ENCODE measurements at places on chromosomes 1 and 21.

GRCh38 chr1:198278943-198279342, 122.1 kb downstream of the NEK7 start:
- no peak for DNase-seq

- no peak for DNase-seq
These were observed 5.5 kb upstream of the RNF2 start for GRCh38 chr1:185039726-185040407.

DNA sequence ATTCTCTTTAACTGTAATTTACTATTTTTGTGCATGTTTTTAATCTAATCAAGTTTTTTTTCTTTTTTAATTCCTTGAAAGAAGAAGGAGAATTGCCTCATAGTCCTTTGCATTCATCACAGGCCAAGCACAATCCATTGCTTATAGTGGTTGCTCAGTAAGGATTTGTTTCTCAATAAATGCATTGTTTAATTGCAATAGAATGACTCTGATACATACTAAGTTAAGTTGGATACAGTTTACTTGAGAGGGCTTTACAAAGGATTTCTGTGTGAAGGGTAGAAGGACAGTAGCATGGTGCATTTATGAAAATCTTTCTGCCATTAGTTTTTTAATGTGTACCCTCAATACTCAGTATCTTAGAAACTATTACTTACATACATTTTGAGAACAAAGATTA, 186.2 kb downstream of the LRRIQ3 start:
- no peak for DNase-seq

GRCh38 chr1:33235521-33235920, 20.8 kb upstream of the ZNF362 start:
- no peak for DNase-seq

All from COR-L47 (cell line).